ENCODE measurements at places on chromosomes 11 and 22. TPM values are rescaled to one million over a fixed set of nuclear protein-coding genes. Genes with fewer than 3 reads are reported as not detected.

C22orf31 gene
- not detected for total RNA-seq

- DNase-seq: no peak
These were observed 782 bp upstream of the OSBPL5 start for GRCh38 chr11:3165916-3166267.

TRIM48 gene
- not detected for total RNA-seq

DNA sequence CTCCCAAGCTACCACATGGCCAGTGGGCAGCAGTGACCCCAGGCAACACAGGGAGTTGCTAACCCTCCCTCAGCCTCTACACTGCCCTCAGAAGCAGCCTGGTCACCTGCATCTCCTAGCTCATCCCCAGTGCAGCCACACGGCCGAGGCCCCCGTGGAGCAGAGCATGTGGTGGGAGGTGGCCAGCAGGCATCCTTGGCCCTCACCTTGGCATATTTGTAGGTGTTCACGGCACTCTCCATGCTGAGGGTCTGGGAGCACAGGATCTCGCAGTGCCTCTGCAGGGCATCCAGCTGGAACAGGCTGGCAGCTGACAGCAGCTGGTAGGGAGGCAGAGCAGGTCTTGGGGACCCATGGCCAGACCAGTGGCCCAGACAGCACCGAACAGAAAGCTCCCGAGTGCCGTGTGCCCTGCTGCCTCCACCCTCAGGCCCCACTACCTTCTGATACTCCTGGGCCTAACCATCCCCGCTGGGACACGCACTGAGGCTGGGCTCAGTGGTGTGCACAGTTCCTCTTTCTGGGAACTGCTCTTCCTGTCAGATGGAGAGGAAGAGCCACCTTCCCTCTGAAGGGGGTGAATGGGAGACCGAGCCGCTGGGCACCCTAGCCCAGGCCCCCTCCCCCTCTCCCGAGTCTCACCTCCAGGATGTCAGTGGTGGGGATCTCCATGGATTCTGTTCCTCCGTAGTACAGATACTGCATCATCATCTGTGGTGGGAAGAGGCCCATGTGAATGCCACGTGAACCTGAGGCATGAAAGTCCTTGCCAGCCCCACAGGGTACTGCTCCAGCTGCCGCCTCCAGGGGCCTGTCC, 48.8 kb downstream of the NAT10 start:
- no peak for DNase-seq

GRCh38 chr11:68954836-68955606, 25.8 kb downstream of the MRGPRD start:
- DNase-seq: no peak

GRCh38 chr22:20198557-20199319, 47.9 kb upstream of the CCDC188 start:
- DNase-seq: no peak

PGA5 gene
- total RNA-seq: not detected

DNA sequence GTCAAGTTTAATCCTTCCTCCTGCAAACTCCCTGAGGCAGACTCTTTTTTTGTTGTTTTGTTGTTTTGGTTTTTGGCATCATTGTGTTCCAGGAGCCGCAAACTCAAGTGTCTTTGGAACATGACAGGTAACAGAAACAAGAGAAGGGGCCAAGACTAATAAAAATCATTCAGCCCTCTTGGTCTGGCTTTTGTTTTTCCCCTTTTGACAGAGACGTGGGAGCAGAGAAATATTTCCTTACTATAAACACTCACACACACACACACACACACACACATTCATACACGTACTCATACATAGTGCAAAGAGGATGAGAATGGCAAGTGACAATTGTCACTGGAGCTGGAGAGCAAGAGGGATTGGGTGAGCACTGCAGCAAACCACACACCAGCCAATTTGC, 10.4 kb upstream of the ASPHD2 start:
- no peak for DNase-seq

DNA sequence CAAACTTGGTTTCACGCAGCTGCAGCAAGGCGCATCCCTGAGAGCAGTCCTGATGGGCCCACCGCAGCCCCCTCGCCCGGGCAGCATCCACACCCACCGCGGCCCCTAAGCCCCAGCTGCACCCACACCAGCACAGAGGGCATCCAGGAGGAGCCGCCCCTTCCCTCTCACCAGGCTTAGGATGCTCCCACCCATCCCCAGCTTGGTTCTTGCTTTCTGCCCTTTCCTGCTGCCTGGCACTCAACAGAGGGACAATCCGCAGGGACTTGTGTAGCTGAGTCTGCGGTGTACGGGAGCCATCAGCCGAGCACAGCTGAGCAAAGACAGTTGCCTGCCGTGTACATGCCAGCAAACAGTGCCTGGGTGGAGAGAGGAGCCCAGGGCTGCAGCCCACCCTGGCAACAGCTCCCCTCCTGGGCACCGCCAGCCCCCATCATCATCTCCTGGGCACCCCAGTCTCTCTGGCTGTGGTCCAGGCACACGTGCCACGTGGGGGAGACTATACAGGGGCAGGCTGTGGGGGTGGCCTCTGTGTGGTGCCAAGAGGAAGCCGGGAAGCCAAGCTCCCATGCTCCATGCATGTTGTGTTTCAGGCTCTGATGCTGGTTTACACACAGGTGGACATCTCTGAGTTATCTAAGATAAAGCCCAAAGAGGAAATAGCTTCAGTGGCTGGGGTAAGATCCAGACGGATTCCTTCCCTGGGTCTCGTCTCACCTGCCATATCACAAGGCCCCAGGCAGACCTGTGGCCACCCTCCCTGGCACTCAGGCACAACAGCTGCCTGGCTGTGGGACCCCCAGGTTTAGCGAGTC, 36.0 kb upstream of the GNB1L start:
- no peak for DNase-seq

GRCh38 chr11:122210367-122210997, 94.5 kb upstream of the BLID start:
- no peak for DNase-seq

DNA sequence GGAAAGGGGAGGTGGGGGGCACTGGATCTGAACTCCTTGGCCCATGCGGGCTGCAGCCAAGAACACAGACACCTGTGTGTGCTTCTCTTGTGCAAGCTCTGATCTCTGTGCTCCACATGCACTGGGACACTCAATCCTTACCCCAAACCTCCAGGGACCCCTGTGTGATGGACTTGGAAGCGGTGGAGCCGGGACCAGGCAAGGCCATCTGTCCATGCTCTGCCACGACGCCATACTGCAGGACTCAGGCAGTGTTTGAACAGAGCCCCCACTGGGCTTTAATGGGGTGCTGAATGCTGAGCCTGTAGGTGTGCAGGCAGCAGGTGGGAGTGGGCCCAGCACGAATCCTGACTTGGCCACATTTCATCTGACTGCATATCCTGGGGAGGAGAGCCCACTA, 23.4 kb downstream of the PPM1F start:
- no peak for DNase-seq

- DNase-seq: no peak
These were observed 1.6 kb downstream of the TRIM29 start for GRCh38 chr11:120136356-120136755.

GRK3 gene
- 12.2 TPM for total RNA-seq

DNA sequence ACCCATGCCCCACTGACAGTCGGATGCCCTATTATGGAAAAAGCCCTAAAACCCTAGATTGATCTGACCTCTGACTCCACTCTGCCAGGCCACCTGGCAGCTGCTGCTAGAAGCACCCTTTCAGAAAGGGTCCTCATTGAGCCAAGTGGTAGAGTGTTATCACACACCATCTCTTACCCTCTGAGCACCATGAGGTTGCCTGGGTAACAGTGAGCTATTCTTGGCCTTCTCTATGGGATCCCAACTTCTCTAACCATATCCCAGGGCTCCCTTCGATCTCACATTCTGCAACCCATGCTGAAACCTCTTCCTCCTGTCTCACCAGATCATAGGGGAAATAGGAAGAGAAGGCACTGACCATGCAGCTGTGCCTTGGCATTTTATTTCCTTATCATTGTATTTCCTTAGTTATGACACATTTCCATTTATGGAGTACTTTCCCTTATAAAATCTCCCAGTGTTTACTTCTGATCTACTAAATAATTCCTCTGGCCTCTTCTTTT, 52.7 kb downstream of the MPPED2 start:
- no peak for DNase-seq

- no peak for DNase-seq
These were observed 29.7 kb downstream of the NFRKB start for GRCh38 chr11:129865701-129866100.

DNA sequence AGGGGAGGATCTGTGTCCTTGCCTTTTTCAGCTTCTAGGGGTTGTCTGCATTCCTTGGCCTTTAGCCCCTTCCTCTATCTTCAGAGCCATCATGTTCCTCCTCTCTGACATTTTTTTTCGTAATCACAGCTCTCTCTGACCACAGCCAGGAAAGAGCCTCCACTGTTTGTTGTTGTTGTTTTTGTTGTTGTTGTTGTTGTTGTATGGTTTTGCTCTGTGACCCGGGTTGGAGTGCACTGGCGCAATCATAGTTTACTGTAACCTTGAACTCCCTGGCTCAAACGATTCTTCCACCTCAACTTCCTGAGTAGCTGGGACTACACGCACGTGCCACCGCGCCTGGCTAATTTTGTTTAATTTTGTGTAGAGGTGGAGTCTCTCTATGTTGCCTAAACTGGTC, 55.3 kb upstream of the KCNQ1OT1 start:
- DNase-seq: no peak

DNA sequence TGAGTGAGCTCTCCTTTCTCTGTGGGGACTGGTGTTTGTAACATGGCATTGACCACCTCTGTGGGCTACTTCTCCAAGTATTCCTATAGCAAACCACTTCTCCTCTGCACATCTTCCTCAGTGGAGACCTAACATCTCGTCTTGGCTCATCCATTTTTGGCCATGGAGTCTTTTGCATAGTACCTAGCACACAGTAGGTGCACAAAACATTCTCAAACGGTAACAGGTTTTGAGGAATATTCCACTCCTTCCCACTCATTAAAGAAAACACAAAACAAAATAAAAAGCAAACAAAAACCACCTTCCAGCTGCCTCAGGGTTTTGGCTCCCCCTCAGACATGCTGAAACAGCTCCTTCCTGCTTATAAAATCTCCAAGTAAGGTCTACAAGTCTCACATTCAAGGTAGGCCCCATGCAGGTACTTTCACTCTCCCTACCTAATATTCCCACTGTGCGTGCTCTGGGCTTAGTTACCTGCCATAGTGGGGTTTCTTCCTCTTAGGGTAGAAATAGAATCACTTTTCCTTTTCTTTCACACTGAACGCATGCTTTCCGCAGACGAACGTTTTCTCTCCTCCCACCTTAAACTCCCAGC, 132.4 kb downstream of the RBFOX2 start:
- DNase-seq: peak; percentile 56

GRCh38 chr11:83611600-83611999, 325.4 kb upstream of the CCDC90B start:
- no peak for DNase-seq

- DNase-seq: no peak
These were observed 1.4 kb downstream of the TNKS1BP1 start for GRCh38 chr11:57323167-57323854.

- no peak for DNase-seq
These were observed 43.9 kb upstream of the CARD18 start for GRCh38 chr11:105183426-105183825.

DNA sequence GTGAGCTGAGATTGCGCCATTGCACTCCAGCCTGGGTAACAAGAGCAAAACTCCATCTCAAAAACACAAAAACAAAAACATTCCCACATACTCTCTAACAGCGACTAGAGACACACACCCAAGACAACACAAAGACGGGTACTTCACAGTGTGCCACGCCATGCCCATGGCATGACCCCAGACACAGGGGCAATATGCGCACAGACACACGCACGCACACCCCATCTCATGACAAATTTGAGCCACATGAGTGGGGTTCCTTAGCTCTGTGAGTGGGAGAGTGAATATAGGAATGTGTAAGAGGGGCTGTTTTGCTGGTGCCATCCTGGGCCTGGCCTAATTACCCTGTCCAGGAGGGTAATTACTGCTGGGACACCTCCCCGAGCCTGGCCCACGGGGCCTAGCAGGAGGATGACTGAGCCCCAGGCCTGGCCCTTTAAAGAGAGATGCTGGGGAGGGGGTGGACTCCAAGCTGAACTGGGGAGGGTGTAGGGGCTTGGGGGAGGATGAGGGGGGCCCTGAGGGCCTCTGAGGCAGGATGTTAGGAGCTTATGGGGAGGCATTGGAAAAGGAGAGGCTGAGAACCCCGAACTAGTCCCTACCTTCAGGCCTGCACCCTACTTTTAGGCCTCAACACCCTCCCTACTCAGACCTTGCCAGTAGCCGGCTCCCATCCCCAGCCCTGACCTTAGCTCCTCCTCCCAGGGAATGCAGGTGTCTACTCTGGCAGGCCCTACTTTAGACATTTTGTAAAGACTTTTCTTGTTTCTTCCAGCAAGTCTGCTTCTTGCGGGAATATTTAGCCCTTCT, 1.5 kb downstream of the LTBP3 start:
- no peak for DNase-seq

- DNase-seq: no peak
These were observed 37.0 kb downstream of the AMPD3 start for GRCh38 chr11:10492084-10492483.

DNA sequence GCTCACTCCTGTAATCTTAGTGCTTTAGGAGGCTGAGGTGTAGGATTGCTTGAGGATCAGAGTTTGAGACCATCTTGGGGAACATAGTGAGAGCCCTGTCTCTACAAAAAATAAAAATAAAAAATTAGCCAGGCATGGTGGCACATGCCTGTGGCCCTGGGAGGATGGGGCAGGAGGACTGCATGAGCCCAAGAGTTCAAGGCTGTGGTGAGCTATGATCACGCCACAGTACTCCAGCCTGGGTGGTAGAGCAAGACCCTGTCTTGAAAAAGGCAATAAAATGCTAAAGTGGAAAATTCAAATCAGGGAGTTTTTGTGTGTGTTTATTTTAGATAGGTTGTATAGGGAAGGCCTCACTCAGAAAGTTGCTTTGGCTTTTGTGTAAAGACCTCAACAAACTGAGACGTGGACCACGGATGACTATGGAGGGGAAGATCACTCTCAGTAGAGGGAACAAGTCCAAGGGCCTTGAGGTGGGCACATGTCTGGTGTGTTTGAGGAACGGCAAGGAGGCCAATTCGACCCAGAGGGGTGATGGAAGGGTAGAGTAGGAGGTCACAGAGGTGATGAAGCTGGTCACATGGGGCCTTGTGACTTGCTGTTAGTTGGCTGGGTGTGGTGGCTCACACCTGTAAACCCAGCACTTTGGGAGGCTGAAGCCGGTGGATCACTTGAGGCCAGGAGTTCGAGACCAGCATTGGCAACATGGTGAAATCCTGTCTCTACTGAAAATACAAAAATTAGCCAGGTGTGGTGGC, 35.7 kb downstream of the WEE1 start:
- DNase-seq: no peak

P2RX6 gene
- 0.21 TPM for total RNA-seq

SLC15A3 gene
- total RNA-seq: 2.6 TPM

DNA sequence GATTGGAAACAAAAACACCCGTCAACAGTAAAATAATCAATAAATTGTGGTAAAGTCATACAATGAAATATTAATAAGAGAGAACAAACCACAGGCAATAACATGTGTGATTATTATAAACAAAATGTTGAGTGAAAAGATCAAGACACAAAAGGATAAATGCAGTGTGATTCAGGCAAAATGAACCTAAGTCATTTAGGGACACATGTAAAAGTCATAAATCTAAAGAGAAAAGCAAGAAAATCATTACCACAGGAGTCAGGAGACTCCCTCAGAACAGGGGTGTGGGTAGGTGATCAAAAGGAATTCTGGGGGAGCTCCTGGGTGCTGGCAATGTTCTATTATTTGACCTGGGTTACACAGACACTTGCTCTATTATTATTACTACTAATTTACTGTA, 47.9 kb upstream of the PPP2R1B start:
- no peak for DNase-seq

MAPK12 gene
- 20.4 TPM for total RNA-seq

GRCh38 chr22:27866135-27867084, 52.6 kb downstream of the PITPNB start:
- peak; percentile 82 for DNase-seq

MMP8 gene
- total RNA-seq: not detected

GRCh38 chr11:66868726-66869566, 12.1 kb downstream of the LRFN4 start:
- no peak for DNase-seq
